ENCODE measurements at places on chromosomes 6 and 20.

- no peak for ATAC-seq
Measured at GRCh38 chr20:19256085-19256484, 43.6 kb downstream of the SLC24A3 start.

DNA sequence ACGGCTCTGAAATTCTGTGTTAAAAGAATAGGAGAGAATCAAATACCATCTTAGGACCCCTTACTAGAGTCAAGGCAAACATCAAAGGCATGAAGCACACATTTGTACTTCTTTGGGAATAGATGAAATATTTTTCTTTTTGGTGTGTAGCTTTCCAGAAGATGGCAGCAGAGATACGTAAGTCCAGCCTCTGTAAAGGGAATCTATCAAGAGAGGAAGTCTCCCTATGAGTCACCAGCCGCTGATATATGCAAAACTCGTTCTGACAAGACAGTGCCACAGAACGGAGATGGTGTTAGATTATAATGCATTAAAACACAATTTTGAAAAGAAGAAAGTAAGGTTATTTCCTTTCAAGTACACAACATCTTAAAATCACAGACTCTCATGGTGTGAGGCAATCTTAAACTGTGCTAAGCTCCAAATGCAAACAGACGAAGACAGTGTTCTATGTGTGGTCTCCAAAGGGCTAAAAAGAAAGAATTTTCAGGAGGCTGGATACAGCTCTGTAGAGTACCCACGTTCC is 120.0 kb upstream of the AGPAT4 start:
- ATAC-seq, result peak; percentile 81

DNA sequence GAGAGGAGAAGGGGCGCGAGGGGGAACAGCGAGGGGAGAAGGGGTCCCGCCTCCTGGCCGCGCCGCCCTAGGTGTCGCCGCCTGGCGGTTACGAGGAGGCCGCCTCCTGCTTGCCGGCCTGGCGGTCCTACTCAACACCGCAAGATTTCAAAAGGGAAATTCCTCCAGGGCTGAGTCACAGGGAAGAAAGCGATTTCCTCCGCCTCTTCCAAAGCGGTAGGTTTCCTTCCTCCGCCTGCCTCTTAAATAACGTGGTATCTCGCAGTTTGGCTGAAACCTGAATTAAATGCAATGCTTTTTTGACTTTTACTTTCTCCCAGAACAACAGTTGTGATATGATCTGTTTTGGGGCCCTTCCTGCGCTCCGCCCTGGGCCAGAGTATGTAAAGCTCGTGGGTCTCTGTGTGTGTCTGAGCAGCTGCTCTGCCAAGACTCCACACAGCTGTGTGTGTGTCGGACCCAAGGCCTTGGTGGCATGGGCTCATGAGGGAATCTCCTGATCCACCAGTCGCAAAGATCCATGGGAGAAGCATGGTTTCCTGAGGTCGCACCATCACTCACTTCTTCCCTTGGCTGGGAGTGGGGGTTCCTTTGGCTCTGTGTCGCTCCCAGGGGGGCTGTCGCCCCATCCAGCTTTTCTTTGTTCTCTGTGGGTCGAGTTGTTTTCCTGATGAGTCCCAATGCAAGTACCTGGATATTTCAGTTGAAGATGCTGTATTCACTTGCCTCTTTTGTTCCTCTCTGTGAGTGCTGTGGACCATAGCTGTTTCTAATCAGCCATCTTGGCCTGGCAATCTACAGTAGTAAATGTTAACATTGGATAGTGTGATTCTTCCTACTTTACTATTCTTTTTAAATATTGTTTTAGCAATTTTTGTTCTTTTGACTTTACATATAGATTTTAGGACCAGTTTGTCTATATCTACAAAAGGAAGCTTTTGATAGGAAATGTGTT is 31.6 kb upstream of the NOTCH4 start:
- peak; percentile 99 for ATAC-seq

DNA sequence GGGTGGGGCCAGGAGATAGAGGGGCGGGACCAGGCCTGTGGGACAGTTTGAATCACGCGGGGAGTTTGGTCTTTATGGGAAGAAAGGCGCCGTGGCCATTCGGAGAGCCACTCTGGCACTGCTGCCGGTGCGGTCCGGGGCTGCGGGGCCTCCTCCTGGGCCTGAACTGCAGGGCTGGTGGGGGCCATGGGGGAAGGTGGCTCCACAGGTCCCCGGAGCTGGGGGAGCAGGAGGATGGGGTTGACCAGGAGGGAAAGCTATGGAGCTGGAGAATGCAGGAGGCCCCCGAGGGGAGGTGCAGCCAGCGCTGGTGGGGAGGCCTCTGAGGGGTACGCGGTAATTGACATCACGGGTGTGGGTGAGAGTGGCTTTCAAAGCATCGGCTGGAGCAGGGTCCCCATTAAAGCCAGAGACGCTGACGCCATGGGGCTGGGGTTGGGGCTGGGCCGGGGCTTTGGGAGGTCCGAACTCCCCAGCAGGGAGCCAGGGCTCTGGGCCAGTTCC is 1.8 kb upstream of the BHLHE23 start:
- peak; percentile 15 for ATAC-seq

DNA sequence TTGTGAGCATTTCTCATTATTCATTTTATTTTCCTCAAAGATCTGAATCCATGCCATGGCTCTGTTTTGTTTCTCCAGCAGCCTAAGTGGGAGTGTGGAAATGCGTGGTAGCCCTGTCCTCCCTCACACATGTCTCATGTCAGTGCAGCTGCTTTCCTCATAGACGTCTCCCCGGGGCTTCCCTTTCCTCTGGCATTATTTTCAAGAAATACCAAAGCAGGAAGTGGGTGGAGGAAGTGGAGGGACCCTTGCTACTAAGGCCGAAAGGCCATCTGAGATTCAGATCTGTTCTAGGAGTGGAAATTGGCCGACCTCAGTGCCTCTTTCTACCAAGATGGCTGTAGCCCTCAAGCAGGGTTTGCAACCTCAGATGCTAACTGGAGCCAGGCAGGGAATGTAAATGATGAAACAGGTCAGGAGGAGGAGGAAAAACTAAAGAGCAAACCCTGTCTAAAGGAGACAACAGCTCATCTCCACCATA is 420.9 kb upstream of the PLCB4 start:
- peak; percentile 86 for ATAC-seq

DNA sequence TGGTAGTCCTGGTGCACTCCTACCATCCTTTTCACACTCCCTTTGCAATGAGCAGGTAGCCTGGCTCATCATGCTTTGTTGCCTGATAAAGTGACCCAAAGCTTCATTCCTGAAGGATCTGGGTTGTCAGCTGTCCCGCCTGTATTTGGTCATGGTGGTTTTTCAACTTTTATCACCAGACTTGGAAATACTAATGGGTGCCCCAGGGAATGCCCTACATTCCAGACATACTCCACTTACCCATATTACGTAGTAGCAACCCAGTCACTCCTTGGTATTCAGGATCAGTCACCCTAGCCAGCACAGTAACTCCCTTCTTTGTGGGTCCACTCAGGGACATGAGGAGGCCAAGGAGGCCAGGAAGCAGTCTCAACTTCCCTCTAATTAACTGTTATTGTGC is 199.2 kb downstream of the MAFB start:
- no peak for ATAC-seq

DNA sequence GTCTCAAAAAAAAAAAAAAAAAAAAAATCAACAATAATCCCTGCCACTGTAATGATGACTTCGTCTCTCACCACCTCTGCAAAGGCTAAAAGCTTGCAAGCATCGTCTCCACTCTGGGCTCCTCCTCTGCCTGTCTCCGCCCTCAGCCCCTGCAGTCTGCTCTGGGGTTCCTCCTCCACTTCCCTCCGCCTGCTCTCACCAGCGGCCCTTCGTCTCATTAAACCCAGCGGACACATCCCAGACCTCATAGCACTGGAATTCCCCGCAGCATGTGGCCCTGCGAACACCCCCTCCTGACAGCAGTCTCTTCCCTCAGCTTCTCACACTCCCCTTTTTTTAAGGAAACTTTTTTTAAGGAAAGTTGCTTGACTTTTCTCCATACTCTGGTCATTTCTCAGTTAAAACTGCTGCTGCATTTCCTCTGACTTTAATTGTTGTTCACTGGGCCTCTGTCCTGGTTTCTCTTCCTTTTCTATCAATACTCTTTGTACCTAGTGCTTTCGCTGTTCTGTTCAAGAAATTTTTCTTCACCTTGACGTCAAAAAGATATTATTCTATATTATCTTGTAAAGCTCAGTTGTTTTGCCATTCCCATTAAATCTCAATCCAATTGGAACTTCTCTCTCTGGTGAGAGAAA is 70.9 kb upstream of the PLEKHG1 start:
- ATAC-seq, result peak; percentile 46

DNA sequence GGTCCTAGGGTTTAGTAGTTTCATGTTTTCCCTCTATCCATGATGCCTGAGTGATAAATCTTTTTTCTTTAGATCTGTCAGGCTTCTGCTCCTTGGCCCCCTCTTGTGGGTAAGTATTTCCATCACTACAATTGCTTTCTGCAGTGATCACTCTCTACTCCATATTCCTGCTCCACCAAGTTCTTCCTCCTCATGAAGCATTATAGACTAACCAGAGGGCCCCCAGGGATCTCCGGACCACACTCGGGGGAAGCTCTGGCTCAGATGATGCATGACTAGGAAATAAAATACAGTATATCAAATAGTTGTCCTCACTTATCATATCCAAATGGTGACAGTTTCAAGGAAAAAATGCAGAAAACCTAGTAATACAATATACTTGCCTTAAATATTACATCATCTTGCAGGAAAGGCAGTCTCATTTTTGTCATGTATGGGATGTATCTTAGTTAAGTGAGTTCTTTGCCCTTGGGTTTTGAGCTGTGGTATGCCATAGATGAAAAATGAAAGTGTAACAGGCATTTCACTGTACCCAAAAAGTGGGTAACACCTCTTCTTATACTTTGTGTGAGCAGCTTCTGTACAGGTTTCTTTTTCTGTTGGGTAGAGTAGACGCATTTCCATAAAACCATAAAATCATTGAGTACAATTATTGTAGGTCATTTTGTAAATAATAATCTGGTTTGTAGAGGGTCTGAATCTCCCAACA is 200.9 kb upstream of the EYA4 start:
- no peak for ATAC-seq

DNA sequence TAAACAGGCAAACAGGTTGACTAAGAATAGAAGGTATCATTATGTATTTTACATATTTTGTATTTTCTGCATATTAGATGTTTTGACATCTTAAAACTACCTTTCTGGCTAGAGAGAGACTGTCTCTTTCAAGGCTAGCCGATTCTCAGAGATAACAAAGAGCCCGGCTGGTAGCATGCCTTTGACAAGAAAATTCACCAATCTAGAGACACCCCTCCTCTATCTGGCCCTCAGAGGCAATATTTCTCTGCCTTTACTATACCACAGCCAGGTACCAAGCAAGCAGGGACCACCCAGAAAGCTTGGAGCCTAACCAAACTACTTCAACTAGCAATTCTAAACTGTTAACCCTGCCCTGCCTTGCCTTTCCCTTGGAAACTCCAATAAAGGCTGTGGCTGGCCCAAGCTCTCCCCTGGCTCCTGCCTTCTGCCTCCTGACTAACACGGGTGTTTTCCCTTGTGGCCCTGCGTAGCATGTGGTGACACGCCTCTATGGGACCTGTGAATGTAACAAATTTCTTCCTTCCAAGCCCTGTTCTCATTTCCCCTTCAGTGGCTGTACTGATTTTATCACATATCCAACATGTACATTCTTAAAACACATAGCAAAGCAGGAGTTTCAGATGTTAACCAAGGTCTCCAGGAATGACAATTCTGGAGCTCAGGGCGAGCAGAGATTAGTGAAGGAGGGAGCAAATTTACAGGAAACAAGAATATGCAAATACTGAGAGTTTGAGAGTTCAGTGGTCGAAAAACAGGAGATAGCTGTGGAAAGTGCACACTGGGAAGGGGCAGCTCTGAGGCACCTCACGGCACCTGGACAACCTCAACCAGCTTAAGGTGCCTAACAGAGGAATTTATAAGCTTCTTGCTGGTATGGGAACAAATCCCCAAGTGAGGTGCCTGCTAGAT is 120.8 kb downstream of the BACH2 start:
- ATAC-seq, result no peak

DNA sequence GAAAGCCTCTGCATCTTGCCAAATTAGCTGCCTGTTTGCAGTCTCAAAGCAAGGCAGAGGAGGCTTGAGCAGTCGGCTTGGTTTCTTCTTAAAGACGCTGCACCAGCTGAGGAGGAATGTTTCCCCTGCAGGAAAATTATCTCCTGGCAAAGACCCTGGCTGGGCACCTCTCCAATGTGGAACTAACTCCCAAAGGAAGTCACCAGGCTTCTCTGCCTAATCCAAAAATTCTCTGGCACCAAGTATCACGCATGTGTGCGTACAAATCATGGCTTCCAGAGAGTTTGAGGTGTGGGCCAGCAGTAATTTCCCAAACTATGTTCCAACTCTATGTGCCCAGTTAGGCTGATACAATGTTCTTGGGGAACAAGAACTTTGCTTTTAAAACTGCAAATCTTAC is 176.2 kb downstream of the KIF16B start:
- peak; percentile 48 for ATAC-seq

GRCh38 chr6:137637121-137637520 is 142.9 kb upstream of the OLIG3 start:
- ATAC-seq, result peak; percentile 55

GRCh38 chr6:158309814-158310213 is 2.5 kb upstream of the TULP4 start:
- ATAC-seq, result no peak

DNA sequence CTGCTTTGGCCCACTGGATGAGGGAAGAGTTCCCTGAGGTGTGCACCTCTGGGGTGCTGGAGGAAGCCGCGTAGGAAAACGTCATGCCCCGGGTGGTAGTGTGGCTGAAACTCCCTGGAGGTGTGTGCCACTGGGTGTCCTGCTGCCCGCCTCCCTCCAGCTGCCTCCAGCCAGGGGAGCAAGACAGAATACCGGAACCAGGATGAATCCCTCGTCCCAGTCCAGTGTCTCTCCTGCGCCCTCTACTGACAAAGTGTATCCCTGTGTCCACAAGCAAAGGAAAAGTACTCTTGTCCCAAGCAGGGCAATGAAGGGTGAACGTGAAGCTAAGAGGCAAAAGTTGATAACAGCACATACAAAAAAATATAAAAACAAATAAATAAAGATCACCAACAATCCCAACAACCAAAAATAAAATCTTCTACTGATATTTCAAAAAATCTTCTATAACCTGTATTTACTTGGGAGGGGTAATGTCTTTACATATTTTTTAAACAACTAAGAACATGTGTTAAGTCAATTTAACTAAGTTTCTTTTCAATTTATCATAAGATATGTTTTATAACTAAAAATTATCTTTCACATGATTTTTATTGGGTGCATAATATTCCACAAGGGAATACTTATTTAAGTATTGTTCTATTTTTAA is 437.6 kb downstream of the MAFB start:
- ATAC-seq, result no peak

- ATAC-seq, result no peak
Measured at GRCh38 chr20:9131841-9132240, 63.0 kb downstream of the PLCB4 start.

- ATAC-seq, result no peak
Measured at GRCh38 chr6:32610682-32611296, 21.1 kb upstream of the HLA-DRB1 start.
